ENCODE measurements at places on chromosomes 13 and 19. TPM values are rescaled to one million over a fixed set of nuclear protein-coding genes. Genes with fewer than 3 reads are reported as not detected.

- no peak overlapping the region for H3K4me3 ChIP-seq
- no peak for DNase-seq
- peaks cover 2% of the 10 kb centered on the region for H3K4me1 ChIP-seq
- H3K27ac ChIP-seq: no peak overlapping the region
Measured at GRCh38 chr19:32475141-32476031, 69.8 kb downstream of the DPY19L3 start.

GRCh38 chr19:47518139-47518538, 3.3 kb upstream of the NAPA start:
- H3K36me3 ChIP-seq: peaks cover 3% of the 10 kb centered on the region
- peak overlapping the region; percentile 70 for H3K27ac ChIP-seq
- DNase-seq: peak; percentile 91
- H3K4me3 ChIP-seq: peak overlapping the region; percentile 26

GRCh38 chr13:97723655-97724054, 229.8 kb upstream of the IPO5 start:
- no peak for DNase-seq
- no peak overlapping the region for H3K4me3 ChIP-seq
- no peaks in the 10 kb centered on the region for H3K4me1 ChIP-seq
- peaks cover 5% of the 10 kb centered on the region for H3K27me3 ChIP-seq
- no peak overlapping the region for H3K27ac ChIP-seq

DNA sequence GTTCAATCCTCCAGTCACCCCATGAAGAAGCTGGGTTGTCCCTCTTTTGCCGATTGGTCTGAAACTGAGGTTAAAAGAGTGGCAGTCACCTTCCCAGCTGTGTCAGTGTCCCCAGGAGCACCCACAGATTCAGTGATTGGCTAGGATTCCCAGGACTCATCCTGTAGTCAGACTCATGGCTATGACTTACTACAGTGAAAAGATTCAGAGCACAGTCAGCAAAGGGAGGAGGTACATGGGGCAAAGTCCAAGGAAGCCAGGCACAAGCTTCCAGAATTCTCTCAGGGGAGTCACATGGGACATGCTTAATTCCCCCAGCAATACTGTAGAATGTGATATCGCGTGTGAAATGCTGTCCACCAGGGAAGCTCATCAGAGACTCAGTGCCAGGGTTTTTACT, 14.2 kb downstream of the ZNF473 start:
- peaks cover 73% of the 10 kb centered on the region for H3K36me3 ChIP-seq
- peaks cover 6% of the 10 kb centered on the region for H3K4me1 ChIP-seq
- H3K4me3 ChIP-seq: no peak overlapping the region
- no peaks in the 10 kb centered on the region for H3K27me3 ChIP-seq
- no peak for DNase-seq
- H3K27ac ChIP-seq: no peak overlapping the region

Gene ERCC1
- total RNA-seq: 41.6 TPM

All from activated CD8-positive, alpha-beta T cell treated with anti-CD3 and anti-CD28 coated beads for 36 hours (primary cell).